Smooth muscle cell of bladder (primary cell): ENCODE measurements at places on chromosomes 2 and 18. TPM values are rescaled to one million over a fixed set of nuclear protein-coding genes. Genes with fewer than 3 reads are reported as not detected.

The SPP2 gene
- not detected in 2 replicates for total RNA-seq

The COLEC11 gene
- 0.57 and 1.4 TPM in 2 replicates for total RNA-seq

The NEDD4L gene
- total RNA-seq, result 1.3 and 1.4 TPM in 2 replicates

The RAMP1 gene
- total RNA-seq, result 10.1 and 10.5 TPM in 2 replicates

The KYNU gene
- total RNA-seq, result 9.5 and 66.7 TPM in 2 replicates

The MAL gene
- not detected in 2 replicates for total RNA-seq

The C2orf72 gene
- total RNA-seq, result under 0.01 and 0.83 TPM in 2 replicates

The OLA1 gene
- 88.9 and 95.9 TPM in 2 replicates for total RNA-seq

The PGAP1 gene
- total RNA-seq, result 4.1 and 4.7 TPM in 2 replicates

The LRP2 gene
- total RNA-seq, result not detected in 2 replicates

The MAPRE2 gene
- total RNA-seq, result 7.1 and 11.7 TPM in 2 replicates

The INPP5D gene
- 0.43 and 0.46 TPM in 2 replicates for total RNA-seq

The CAPG gene
- 121 and 128 TPM in 2 replicates for total RNA-seq

The ABCG5 gene
- total RNA-seq, result not detected in 2 replicates

The SLC30A3 gene
- total RNA-seq, result under 0.01 TPM in 1 of 2 replicates, not detected in the other

The CCDC121 gene
- 1.3 TPM in 2 replicates for total RNA-seq

The M1AP gene
- under 0.01 TPM in 1 of 2 replicates, not detected in the other for total RNA-seq

The QPCT gene
- total RNA-seq, result 4.0 and 9.5 TPM in 2 replicates

The MC5R gene
- not detected in 2 replicates for total RNA-seq

The CROCC2 gene
- 0.09 and 0.14 TPM in 2 replicates for total RNA-seq

The C1QL2 gene
- not detected in 2 replicates for total RNA-seq

The NPPC gene
- 0.28 and 0.43 TPM in 2 replicates for total RNA-seq

The RAB17 gene
- 0.14 and 0.28 TPM in 2 replicates for total RNA-seq

The TM4SF20 gene
- under 0.01 and 0.09 TPM in 2 replicates for total RNA-seq

The COL4A3 gene
- under 0.01 and 0.18 TPM in 2 replicates for total RNA-seq

The LMAN2L gene
- total RNA-seq, result 26.2 and 33.5 TPM in 2 replicates

The PARD3B gene
- 16.5 and 19.1 TPM in 2 replicates for total RNA-seq

The SPC25 gene
- 0.28 and 0.43 TPM in 2 replicates for total RNA-seq

The CCDC141 gene
- total RNA-seq, result under 0.01 TPM in 1 of 2 replicates, not detected in the other

The REL gene
- total RNA-seq, result 1.7 and 2.7 TPM in 2 replicates

The RAB6D gene
- total RNA-seq, result not detected in 2 replicates
